ENCODE measurements at places on chromosomes 2 and 18.

- DNase-seq, result no peak
Observed at GRCh38 chr2:168237741-168238140, 9.7 kb downstream of the STK39 start.

- peak; percentile 40 for DNase-seq
Observed at GRCh38 chr2:128446874-128447537, 128.3 kb upstream of the HS6ST1 start.

DNA sequence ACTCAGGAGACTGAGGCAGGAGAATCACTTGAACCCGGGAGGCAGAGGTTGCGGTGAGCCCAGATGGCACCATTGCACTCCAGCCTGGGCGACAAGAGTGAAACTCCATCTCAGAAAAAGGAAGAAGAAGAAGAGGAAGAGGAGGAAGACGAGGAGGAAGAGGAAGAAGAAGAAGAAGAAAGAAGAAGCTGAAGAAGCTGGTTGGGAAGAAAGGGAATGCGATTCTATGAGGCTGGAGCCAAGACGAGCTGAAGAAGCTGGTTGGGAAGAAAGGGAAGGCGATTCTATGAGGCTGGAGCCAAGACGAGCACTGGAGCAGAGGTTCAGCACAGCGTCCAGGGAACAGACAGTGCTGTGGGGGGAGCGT, 30.3 kb upstream of the TAF1B start:
- peak; percentile 25 for DNase-seq

DNA sequence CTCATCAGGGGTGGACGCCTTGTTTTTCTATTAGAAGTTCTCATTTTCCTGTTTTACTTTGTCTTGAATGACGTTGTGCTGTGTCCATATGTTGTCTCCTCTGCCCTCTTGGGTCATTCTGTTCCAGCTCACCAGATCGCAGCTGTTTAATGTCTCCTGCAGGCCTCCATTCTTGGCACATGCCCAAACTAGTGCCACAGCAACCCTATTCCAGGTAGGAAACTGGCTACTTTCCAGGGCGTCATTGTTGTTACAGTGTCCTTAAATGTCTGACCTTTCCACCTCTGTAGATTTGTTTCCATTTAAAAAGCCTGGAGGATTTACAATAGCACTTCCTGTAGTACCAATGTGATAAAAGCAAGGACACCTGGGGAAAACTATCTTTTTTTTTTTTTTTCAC, 500.7 kb downstream of the METTL4 start:
- DNase-seq, result no peak

DNA sequence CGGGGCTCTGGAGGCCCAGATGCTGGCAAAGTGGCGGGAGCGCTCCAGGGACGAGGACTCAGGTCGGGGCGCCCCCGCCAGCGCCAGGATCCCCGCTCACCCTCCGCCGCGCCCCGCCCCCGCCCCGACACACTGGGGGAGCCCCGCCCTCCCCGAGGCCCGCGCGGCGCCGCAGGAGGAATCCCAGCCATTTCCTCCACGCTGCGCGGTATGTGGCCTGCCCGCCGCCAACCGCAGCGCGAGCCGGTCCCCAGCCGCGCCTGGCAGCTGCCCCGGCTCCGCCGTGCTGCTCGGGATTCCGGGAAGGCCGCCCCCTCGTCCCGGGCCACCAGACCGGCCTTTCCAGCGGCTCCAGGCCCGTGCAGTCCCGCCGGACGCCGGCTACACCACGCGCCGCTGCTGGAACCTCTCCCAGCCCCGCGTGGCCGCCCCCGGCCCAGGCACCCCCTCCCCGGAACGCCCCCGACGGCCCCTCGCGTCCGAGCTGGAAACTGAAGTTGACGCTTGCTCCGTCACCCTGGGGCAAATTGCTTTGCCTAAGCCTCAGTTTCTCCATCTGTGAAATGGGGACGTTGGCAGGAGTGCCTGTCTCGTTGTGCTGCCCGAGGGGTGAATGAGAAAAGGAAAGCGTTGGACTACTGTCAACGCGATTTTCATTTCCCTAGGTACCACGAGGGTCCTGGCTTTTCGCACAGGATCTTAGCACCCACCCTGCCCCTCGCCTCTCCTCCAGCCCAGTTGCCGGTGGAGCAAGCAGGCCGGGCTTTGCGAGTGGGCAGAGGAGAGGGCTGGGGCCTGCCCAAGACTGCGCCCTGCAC, 53.6 kb downstream of the PKDCC start:
- peak; percentile 73 for DNase-seq

- DNase-seq, result no peak
Observed at GRCh38 chr2:121342751-121343150, 57.7 kb upstream of the TFCP2L1 start.

GRCh38 chr18:65235966-65236624, 514.7 kb upstream of the CDH7 start:
- no peak for DNase-seq

GRCh38 chr2:31578316-31578715, 2.4 kb downstream of the SRD5A2 start:
- DNase-seq, result no peak

DNA sequence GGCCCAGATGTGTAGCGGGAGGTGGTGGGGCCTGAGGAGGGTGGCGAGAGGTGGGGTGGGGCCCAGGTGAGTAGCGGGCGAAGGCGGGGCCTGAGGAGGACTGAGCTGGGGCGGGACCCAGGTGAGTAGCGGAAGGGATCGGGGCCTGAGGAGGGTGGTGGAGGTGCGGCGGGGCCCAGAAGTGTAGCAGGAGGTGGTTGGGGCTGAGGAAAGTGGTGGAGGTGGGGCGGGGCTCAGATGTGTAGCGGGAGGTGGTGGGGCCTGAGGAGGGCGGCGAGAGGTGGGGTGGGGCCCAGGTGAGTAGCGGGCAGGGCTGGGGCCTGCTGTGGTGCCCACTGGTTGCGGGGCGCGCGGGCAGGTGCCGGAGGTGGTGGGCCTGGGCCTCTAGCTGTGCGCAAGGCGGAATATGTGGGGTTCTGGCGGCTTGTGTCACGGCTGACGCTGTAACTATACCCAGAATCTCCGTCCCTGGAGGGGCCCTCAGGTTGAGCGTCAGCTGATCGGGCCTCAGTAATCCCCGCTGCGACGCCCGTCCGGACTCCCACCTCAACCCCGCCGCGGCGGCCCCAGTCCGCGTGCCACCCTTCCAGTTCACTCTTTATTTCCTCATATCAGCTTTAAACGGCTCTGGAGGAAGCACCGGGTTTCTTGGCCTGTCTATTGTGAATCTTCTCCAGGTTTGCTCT, 866 bp upstream of the SF3B6 start:
- DNase-seq, result peak; percentile 59

DNA sequence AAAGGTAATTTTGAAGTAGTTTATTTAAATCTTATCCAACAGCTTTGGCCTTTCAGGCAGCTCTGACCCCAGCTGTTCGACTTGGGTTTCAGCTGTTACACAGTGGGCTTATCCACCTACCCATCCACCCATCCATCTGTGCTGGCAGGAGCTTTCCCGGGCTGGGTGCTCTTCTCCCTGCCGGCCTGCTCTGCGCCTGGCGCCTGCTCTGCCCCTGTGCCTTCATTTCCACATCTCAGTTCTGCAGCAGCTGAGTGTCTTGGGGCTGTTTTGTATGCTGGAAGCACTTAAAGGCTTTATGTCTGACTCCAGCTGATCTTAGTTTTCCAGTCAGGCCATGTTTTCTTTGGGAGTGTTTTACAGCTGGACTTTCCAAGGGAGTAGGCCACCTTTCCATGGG, 24.2 kb downstream of the LDLRAD4 start:
- DNase-seq, result peak; percentile 20

GRCh38 chr18:49647496-49648168, 85.8 kb downstream of the LIPG start:
- DNase-seq, result no peak

DNA sequence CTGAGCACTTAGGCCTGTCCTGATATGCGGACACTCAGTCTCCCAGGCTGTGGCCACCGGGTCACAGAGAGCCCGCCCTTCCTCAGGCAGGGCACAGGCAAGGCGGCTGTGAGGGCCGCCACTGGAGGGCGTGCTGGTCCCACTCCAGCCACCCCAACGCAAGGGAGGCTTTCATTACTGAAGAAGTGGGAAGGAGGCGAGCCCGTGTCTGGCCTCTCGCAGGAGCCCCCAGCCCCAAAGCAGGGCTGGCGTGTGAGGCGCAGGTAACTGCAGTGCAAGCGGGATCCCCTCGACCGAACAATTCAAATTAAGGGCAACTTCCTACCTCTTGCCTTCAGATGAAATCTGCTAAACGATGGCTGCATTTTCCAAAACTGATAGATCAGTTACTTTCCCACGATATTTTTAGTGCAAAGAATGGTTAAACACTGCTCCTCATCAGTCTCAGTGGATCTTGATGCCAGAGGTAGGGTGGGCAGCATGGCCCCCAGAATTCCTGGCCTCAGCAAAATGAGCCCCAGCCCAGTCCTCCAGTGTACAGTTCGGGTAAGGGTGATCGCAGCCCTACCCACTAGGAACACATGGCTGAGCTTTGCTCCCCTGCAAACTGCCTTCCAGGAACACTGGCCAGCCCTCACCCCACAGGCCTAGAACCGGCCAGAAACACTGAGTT, 97.2 kb downstream of the SEPTIN10 start:
- peak; percentile 61 for DNase-seq

DNA sequence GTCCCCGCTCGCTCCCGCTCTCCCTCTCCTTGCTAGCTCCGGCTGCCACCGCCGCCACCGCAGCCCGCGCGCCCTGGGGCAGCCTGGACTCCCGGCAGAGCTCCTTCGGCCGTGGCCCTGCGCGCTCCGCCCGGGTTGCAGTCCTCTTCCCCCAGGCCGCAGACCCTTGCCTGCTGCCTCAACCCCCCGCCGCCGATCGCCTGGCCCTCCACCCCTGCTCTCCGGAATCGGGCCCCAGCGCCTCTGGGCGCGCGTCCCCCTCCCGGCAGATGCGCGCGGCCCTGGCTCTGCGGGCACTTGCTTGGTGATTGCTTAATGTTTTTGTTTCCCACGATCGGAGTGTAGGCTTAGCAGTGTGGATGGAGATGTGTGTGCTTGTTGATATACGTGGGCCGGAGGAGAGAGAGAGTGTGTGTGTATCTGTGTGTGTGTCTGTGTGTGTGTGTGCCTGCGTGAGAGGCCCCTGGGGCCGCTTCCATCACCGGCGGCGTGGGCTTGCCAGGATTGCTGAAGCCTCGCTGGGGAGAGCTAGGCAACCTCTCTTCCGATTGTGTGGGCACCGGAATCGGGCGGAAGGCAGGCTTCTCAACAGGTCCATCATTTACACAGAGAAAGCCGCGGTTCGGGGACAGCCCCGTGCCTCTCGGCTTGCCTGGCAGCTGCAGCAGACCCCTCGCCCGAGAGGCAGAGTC, 877 bp downstream of the INHBB start:
- DNase-seq, result peak; percentile 59

DNA sequence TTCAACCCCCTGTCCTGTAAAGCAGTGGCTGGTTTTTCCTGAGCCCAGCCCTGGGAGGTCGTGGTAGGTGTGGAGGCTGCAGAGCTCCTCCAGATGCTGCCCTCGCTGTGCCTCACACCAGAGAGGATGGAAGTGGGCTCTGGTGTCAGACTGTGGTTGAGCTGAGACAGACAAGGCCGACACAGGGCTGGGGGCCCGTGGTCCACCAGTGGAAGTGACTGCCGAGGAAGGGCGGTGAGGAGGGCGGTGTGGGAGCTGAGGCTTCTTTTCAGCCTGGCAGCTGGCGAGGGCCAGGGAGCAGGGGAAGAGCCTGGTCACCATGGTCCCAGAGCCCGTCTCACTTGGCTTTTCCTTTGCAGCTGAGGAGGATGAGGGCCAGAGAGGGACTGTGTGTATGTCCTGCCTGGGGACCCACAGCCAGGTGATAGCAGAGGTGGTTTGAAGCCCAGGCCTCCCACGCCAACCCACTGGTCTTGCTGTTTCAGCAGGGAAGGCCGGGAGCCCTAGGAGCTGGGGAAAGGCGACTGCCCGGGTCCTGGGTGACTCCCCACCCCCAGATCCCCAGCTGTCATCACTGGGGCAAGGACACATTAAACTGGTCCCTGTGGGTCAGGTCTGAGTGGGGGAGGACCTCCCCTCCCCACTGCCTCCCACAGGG, 8.5 kb downstream of the SFTPB start:
- no peak for DNase-seq

DNA sequence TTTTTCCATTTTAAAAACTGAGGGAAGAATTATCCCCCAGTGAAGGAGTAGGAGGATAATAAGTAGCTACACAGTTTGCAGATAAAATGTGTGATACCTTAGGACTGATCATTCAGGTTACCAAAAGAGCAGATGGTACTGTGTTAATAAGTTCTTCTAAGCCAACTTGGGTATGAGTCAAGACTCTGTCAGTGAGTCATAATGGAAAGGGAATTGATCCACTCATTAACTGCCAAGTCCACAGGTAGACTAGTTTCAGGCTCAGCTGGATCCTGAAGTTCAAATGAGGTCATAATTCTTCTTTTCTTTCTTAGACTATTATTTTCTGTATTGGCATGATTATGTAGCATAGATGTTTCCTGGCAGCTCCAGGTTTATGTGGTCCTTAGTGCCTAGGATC, 142.4 kb upstream of the ALPP start:
- DNase-seq, result no peak

DNA sequence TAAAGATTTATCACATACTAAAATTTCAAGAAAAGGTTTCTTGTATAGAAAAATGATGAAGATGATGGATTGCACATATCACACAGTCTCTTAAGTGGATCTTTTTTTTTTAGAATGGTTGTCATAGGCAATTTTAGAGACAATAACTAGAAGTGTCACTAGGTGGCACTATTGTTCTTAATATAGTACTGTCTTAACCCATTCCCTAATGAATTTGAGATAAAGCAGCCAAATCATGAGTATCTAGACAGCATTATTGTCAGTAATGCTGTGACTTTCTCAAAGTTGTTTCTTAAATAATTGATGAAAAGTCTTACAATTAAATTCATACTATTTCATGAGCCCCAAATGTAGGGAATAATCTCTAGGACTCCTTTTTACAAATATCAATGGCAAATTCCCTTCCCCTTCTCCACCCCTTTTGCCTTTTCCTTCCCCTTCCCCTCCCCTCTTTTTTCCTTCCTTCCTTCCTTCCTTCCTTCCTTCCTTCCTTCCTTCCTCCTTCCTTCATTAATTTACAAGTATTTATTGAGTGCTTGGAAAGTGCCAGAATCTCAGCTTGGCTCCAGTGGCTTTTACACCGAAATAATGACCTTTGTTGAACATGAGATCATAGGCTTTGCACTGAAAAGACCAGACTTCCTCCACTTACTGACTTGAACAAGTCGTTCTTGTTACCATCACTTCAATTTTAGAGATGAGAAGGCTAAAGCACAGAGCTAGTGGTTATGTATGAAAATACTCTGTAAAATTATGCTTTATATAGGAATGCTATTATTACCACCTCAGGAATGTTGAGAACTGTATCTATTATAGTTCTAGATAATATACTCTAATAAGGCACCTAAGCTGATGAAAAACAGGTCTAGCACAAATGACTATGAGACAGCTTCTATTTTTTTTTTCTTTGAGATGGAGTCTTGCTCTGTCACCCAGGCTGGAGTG, 19.8 kb downstream of the MYL12B start:
- DNase-seq, result no peak

DNA sequence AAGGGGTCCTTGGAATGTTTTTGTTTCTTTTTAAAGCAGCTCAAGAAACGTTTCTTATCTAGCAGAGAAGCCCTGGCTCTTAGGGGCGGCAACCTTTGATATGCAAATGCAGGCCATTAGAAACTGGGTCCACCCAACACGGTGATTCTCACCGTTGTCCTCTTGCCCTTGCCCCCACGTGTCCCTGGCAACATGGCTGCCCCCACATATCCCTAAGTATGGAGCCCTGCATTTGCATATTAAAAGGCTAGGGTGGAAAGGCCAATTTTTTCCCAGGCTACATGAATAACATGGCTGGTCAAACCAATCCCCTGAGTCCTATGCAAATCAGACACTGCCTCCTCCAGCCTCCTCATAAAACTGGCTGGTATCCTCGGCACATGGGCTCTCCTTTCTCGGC, 230.1 kb upstream of the SPOPL start:
- DNase-seq, result no peak

All from activated CD8-positive, alpha-beta memory T cell treated with anti-CD3 and anti-CD28 coated beads, Interleukin-2, amount 50 U/mL, for 48 hours (primary cell).